ENCODE measurements at places on chromosomes 4 and X.
A peak's percentile ranks its signal among the peaks of the same experiment; 100 is the strongest.

GRCh38 chr4:182201871-182202270 lies 41.3 kb upstream of the TENM3 start:
- DNase-seq, result no peak

DNA sequence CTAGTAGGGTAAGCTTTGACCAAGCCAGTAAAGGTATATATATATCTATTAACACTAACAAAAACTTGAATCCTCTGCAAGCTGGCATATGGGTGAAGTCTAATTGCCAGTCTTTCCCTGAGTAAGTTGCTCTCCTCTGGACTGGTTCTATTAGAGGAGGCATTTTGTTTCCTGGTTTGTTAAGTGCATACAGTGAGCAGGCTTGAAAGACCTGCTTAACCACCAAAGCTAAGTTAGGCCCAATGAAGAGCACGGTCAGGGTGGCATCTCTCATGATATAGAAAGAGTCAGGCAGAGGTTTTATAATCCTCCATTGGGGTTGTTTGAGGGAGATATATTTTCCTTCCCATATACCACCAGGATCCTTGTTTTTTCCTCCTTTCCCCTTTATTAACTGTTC lies 9.6 kb upstream of the AREG start:
- DNase-seq, result no peak

- DNase-seq, result no peak
Measured at GRCh38 chr4:5730436-5730835, 19.4 kb downstream of the EVC start.

- no peak for DNase-seq
Measured at GRCh38 chr4:125688841-125689240, 374.1 kb downstream of the FAT4 start.

DNA sequence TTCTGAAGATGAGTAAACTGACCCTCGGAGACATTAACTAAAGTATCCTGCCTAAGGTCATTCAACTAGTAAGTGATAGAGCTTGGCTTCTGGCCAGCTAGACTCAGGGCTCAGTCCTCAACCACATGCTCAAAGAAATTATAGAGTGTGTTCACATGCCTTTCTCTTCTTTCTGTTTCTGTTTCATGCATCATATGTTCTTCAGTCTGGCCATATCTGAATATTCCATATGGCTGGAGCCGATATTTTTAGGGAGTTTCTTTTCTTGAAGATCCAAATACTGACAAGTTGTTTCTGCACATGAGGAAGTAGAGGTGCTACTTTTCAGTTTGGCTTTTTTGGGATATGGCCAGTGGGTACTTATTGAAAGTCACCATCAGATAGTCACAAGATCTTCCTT lies 44.9 kb downstream of the MMRN1 start:
- DNase-seq, result no peak

DNA sequence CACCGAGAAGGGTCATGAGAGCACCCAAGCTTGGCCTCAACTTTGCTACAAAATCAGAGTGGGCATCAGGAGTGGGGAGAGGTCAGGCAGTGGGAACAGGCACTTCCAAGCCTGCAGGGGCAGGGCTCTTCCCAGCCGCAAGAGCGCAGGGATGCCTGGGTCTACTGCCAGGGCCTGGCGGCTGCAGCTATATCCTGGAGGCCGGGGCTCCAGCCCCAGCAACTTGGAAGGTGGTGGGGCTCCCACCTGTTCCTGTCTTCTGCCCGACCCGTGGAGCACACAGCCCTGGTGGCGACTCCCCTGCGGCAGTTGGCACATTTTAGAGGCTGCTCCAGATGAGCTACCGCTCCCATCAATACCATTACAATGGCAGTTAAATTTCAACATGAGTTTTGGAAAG lies 607.0 kb downstream of the TRAM1L1 start:
- no peak for DNase-seq

DNA sequence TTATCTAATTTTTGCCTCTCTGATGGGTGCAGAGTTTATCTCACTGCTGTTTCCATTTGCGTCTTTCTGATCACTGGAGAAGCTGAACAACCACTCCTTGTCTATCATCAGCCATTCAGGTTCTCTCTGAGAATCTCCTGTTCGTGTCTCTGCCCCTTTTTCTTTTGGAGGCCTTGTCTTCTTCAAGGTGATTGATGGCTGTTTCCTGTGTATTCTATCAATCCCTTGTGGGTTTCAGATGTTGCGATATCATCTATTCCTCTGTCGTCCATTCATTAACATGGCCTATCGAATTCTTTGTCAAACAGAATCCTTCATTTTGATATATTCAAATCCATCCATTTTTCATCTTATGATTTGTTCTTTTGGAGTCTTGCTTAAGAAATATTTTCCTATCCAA lies 100.3 kb downstream of the FAM53A start:
- DNase-seq, result no peak

- no peak for DNase-seq
Measured at GRCh38 chr4:7145291-7145934, 46.9 kb upstream of the SORCS2 start.

GRCh38 chr4:15891312-15891711 lies 47.2 kb downstream of the FGFBP1 start:
- DNase-seq, result no peak

GRCh38 chr4:41814565-41814964 lies 66.0 kb upstream of the PHOX2B start:
- DNase-seq, result no peak

- no peak for DNase-seq
Measured at GRCh38 chr4:153794006-153794405, 5.1 kb upstream of the SFRP2 start.

- no peak for DNase-seq
Measured at GRCh38 chr4:87224141-87224923, 3.9 kb upstream of the KLHL8 start.

GRCh38 chr4:26466578-26467270 lies 23.6 kb downstream of the CCKAR start:
- DNase-seq, result no peak

- no peak for DNase-seq
Measured at GRCh38 chrX:111505783-111506182, 5.7 kb upstream of the SERTM2 start.

- DNase-seq, result no peak
Measured at GRCh38 chr4:106690487-106690886, 321.9 kb upstream of the GIMD1 start.

GRCh38 chr4:170849969-170850368 lies 760.2 kb upstream of the AADAT start:
- DNase-seq, result no peak

- no peak for DNase-seq
Measured at GRCh38 chr4:147480891-147481576, at the start of gene EDNRA. Gene EDNRA (plus strand): TSS chr4:147481097. CDS start chr4:147485682, 4,585 bp downstream.

DNA sequence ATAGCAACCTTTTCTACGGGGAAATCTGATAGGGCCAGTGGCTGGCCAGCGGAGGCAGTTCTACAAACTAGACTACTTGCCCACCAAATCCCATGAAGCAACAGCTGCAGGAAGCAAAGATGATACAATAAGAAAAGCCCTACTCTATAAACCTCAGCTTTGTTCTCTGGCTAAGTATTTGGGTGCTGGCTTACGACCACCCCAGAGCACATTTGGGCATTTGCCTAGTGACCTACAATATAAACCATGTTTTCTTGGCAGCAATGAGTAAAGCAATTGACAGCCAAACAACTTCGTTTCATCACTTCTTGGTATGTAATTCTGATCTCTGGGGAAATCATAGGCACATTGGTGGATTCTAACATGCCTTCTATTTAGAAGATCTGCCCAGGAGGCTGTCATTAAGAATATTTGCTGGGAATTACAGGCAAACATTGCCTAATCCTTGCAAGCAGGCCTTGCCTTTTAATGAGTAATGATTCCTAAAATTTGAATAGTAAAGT lies 7.5 kb upstream of the LHFPL1 start:
- DNase-seq, result no peak

GRCh38 chr4:56757261-56757746 lies 64.2 kb downstream of the SPINK2 start:
- no peak for DNase-seq

GRCh38 chr4:108010167-108010566 lies 20.5 kb downstream of the HADH start:
- no peak for DNase-seq

DNA sequence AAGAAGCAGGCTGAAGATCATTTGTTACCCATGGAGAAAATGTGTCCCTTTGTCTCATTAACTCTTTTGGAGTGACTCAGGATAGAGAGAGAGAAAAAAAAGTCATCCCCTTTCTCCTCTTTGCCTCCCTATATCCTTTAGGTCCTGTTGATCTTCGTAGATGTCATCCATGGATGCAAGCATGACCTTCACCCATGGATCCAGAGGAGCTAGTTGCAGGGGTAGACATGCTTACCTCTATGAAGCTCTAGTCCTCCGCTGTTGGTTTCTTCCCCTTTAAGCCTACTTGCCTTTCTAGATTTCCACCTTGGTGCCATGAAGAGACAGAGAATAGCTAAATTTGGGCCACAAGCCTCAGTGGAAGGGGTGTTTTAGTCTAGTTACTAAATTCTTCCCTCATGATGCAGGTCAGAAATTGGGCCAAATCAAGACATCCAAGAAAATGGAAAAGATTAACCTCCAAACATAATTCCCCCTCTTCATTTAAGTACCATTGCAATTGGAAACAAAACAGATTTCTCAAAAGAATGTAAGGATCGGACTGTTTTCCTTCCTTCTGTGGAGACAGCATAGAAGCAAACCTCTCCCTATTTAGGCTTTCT lies 178.4 kb downstream of the TECRL start:
- no peak for DNase-seq

DNA sequence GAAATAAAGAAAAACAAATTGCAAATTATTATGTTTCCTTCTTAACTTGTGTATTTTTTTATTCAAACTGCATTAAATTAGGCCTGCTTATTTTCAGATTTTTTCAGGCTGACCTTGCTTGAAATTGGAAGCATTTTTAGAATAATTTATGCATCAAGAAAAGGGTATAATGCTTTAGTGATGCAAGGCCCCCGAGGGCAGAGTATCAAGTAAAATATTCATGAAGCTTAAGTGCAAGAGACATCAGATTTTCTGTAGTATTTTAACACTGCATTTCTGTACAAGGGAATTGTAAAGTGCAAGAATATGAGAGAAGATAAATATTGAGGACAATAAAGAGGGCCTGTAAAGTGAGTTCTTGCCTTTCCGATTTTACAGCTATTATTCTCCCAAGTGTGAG lies 485.8 kb upstream of the ATOH1 start:
- no peak for DNase-seq

DNA sequence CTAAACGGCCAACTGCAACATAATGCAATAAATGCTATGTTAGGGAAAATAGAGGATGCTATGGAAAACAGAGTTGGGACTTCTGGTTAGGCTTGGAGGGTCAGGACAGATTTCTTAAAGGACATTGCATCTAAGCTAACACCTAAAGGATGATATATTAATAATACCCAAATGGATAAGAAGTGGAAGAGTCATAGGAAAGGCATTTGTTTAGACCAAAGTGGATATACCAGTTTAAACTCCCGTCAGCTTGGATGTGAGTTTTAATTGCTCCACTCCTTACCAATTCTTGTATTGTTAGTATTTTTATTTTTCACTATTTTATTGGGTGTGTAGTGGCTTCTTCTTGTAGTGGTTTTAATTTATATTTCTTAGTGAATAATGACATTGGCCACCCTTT lies 93.9 kb downstream of the PTPN13 start:
- no peak for DNase-seq

DNA sequence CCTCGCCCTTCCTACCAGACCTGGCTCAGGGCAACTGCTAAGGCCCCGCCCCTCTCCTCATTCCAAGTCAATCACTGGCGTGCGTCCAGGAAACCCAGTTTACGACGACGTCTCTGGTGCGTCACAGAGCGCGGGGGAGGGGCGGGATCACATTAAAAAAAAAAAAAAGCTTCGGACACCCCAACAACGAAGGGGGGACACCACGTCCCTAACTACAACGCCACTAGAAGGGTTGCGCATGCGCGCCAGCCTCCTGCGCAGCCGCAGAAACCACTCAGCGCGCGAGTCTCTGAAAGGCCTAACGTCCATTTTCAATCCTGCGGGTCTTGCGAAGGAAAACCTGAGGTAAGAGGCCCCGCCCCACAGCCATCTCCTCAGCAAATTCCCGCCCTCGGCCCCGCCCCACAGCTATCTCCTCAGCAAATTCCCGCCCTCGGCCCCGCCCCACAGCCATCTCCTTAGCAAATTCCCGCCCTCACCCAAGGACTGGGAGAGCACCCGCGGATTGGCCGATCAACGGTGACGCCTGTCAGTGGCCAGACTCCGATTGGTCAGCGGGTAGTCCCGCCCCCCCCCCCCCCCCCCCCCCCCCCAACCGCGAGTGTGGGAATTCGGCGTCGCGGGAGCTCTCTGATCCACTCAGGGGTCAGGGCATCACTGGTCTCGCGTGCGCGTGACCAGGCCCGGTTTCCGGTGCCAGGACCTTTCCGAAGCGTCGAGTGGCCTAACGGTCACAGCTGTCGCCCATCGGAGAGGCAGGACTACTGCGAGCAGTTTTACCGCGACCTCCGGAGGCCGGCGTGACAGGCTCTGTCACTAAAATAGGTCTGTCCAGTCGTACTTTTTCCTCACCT lies at the start of gene SCML1:
TSS of gene SCML1 (plus strand) at position 638 of the 854 bp plus-strand sequence. CDS start 6,694 bp downstream, outside the sequence.
- peak; percentile 86 for DNase-seq

DNA sequence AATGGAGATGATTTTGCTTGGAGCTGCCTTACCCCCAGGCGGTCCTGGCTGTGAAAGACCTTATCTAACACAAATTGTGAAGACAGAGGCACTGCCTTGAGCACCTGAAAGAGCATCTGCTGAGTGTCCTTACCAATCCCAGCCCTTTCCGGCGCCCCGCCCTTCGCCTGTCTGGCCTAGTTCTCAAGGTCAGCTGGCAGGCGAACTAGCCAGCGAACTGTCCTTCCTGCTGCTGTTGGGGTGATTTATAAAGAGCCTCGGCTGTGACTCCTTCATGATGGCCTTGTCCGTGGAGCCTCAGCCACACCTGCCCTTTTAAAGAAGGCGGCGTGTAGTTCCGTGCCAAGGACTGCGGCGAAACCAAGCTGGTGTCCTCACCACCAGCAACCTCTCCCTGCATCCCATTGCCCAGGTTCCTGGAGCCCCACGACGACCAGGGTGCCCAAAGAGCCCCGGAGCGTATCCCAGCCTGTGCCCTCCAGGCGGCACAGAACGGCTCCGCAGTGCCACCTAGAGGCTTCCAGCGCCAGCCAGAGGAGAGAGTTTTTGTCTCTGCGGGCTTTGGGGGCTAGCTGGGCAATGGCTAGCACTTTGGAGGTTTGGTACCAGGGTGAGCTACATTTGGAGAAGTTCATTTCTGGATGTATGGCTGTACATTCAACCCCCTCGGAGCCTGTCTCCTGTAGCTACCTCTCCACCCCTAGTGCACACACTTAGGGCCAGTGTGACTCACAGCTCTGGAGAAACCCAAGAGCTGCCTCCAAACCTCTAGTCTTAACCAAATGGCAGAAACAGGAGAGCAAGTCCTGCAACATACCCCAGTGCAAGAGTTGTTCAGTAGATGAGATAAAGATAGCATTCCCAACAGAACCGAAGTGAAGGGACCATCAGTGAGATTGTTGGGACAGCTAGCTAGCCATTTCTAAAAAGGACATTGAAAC lies 36.8 kb upstream of the VMA21 start:
- DNase-seq, result peak; percentile 43

GRCh38 chrX:10602646-10603045 lies 17.7 kb downstream of the MID1 start:
- DNase-seq, result no peak

DNA sequence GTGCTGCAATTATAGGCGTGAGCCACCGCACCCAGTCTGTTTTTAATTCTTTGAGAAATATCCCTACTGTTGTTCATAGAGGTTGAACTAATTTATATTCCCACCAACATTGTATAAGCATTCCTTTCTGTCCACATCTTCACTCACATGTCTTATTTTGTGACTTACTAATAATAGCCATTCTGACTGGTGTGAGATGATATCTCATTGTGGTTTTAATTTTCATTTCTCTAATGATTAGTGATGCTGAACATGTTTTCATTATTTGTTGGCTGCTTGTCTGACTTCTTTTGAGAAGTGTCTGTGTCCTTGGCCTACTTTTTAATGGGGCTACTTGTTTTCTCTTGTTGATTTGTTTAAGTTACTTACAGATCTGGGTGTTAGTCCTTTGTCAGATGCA lies 310.9 kb upstream of the MAOA start:
- DNase-seq, result no peak
